Smooth muscle cell of the umbilical artery (primary cell): ENCODE measurements at places on chromosomes 6 and 20. TPM values are rescaled to one million over a fixed set of nuclear protein-coding genes. Genes with fewer than 3 reads are reported as not detected.

The MOXD1 gene
- 62.4 and 118 TPM in 2 replicates for total RNA-seq

The TM9SF4 gene
- total RNA-seq = 42.8 and 54.8 TPM in 2 replicates

The SLC35D3 gene
- total RNA-seq = not detected in 2 replicates

The HSPA12B gene
- under 0.01 TPM in 1 of 2 replicates, not detected in the other for total RNA-seq

The NNAT gene
- total RNA-seq = 0.42 TPM in 1 of 2 replicates, not detected in the other

The RIN2 gene
- total RNA-seq = 33.3 and 48.9 TPM in 2 replicates

The LTB gene
- total RNA-seq = not detected in 2 replicates

The LY86 gene
- not detected in 2 replicates for total RNA-seq

The CRYBG1 gene
- 1.5 and 3.6 TPM in 2 replicates for total RNA-seq

The SIGLEC1 gene
- total RNA-seq = not detected in 2 replicates

The DEFB124 gene
- total RNA-seq = not detected in 2 replicates

The MMP24 gene
- 0.89 and 1.0 TPM in 2 replicates for total RNA-seq

The RCAN2 gene
- 0.05 TPM in 1 of 2 replicates, not detected in the other for total RNA-seq

The SLC16A10 gene
- total RNA-seq = 0.05 and 0.30 TPM in 2 replicates

The SYNDIG1 gene
- 5.6 and 5.9 TPM in 2 replicates for total RNA-seq

The SDHAF4 gene
- 3.9 and 5.2 TPM in 2 replicates for total RNA-seq

The CDH4 gene
- total RNA-seq = 1.8 and 4.1 TPM in 2 replicates

The MYCT1 gene
- 0.46 and 0.59 TPM in 2 replicates for total RNA-seq

The KAT14 gene
- 10.8 and 15.1 TPM in 2 replicates for total RNA-seq

The GDAP1L1 gene
- total RNA-seq = not detected in 2 replicates

The NUDT3 gene
- total RNA-seq = 13.1 and 16.1 TPM in 2 replicates

The HCRTR2 gene
- not detected in 2 replicates for total RNA-seq

The SLC25A27 gene
- 2.4 and 3.6 TPM in 2 replicates for total RNA-seq

The PBOV1 gene
- not detected in 2 replicates for total RNA-seq

The TMEM14B gene
- total RNA-seq = 47.6 and 82.8 TPM in 2 replicates

The EBF4 gene
- total RNA-seq = 1.8 and 1.9 TPM in 2 replicates

The WFDC5 gene
- total RNA-seq = not detected in 2 replicates

The RUNX2 gene
- total RNA-seq = 5.0 and 8.3 TPM in 2 replicates

The PTPRT gene
- not detected in 2 replicates for total RNA-seq

The ID4 gene
- 2.4 and 2.6 TPM in 2 replicates for total RNA-seq

The PGC gene
- total RNA-seq = not detected in 2 replicates

The TFAP2C gene
- not detected in 2 replicates for total RNA-seq

The SRMS gene
- not detected in 2 replicates for total RNA-seq

The NQO2 gene
- total RNA-seq = 20.2 and 26.4 TPM in 2 replicates

The SGK2 gene
- total RNA-seq = under 0.01 and 0.74 TPM in 2 replicates
